ENCODE measurements at places on chromosomes 5 and 9.
A peak's percentile ranks its signal among the peaks of the same experiment; 100 is the strongest.

GRCh38 chr5:51394609-51395008 lies 11.4 kb downstream of the ISL1 start:
- peaks cover 100% of the 10 kb centered on the region for H3K27me3 ChIP-seq
- H3K27ac ChIP-seq = no peak overlapping the region
- no peak overlapping the region for H3K4me3 ChIP-seq
- H3K4me1 ChIP-seq = peaks cover 34% of the 10 kb centered on the region
- DNase-seq = no peak
- no peaks in the 10 kb centered on the region for H3K36me3 ChIP-seq

- peaks cover 4% of the 10 kb centered on the region for H3K4me1 ChIP-seq
- H3K4me3 ChIP-seq = no peak overlapping the region
- H3K36me3 ChIP-seq = no peaks in the 10 kb centered on the region
- DNase-seq = no peak
- no peaks in the 10 kb centered on the region for H3K27me3 ChIP-seq
Observed at GRCh38 chr9:92563116-92564100, 27.6 kb upstream of the ECM2 start.

GRCh38 chr9:104772714-104773510 lies 9.0 kb downstream of the NIPSNAP3B start:
- H3K4me1 ChIP-seq = no peaks in the 10 kb centered on the region
- no peaks in the 10 kb centered on the region for H3K36me3 ChIP-seq
- DNase-seq = no peak

GRCh38 chr9:76342858-76343257 lies 51.4 kb downstream of the RFK start:
- DNase-seq = no peak
- H3K27me3 ChIP-seq = no peaks in the 10 kb centered on the region
- no peak overlapping the region for H3K4me3 ChIP-seq

DNA sequence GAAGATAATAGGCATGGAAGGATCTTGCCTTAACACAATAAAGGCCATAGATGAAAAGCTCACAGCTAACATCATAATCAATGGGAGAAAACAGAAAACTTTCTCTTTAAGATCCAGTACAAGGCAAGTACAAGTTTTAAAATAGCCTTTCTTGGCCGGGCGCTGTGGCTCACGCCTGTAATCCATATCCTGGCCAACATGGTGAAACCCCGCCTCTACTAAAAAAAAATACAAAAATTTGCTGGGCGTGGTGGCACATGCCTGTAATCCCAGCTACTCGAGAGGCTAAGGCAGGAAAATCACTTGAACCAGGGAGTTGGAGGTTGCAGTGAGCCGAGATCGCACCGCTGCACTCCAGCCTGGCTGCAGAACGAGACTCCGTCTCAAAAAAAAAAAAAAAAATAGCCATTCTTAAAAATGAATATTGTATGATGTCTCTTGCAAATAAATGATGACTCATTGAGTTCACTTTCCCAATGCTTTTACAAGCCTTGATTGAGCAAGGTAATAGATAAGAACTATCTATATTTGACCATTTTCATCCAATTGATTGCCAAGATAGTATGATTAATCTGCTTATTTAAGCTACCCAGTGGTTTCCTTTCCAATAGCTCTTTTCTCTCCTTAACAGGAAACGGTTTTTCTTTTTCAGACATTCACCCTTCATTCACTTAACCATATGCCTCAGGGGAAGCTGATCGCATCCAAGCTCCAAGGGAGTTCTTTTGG lies 15.8 kb downstream of the CCDC152 start:
- H3K27ac ChIP-seq = no peak overlapping the region
- no peaks in the 10 kb centered on the region for H3K27me3 ChIP-seq
- no peak overlapping the region for H3K4me3 ChIP-seq
- H3K36me3 ChIP-seq = peaks cover 8% of the 10 kb centered on the region

DNA sequence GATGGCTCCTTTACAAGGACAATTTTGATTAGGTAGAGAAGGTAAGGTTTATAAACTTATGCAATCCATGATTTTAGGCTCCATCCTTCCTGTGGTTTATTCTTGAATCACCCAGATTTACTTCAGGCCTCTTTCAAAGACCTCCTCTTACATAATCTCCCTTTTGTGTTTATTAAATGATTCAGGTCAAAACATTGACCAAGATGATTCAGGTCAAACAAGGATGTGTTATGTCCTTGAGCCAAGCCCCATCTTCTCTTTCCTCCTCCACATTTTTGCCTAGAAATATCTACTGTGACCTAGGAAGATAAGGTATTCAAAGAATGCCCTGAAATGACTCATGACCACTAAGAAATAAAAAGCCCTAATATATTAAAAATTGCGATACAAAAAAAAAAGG lies 31.8 kb upstream of the TLR4 start:
- H3K27ac ChIP-seq = no peak overlapping the region
- peaks cover 8% of the 10 kb centered on the region for H3K4me1 ChIP-seq
- no peak for DNase-seq
- H3K4me3 ChIP-seq = no peak overlapping the region
- H3K27me3 ChIP-seq = no peaks in the 10 kb centered on the region
- H3K36me3 ChIP-seq = no peaks in the 10 kb centered on the region

DNA sequence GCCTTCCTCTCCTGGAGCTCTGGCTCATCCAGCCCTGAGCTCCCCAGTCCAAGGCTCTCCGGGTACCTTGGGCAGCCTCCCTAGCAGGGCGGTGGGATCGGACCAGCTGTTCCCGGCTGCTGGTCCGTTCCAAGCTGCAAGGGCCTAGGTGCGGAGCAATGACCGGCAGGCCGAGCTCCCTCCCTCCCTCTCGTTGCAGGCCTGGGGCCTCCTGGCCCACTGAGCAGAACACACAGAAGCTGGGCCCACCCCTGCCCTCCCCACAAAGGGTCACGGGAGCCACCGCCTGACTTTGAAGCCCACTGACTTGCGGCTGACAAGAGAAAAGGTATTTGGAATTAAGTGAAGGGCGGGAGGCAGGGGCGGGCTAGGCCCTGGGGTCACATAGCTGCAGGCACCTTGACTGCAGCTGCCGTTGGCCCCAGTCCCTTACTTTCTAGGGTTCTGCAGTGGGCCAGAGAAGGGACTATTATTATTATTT lies 104.7 kb upstream of the IER5L start:
- peaks cover 30% of the 10 kb centered on the region for H3K4me1 ChIP-seq

DNA sequence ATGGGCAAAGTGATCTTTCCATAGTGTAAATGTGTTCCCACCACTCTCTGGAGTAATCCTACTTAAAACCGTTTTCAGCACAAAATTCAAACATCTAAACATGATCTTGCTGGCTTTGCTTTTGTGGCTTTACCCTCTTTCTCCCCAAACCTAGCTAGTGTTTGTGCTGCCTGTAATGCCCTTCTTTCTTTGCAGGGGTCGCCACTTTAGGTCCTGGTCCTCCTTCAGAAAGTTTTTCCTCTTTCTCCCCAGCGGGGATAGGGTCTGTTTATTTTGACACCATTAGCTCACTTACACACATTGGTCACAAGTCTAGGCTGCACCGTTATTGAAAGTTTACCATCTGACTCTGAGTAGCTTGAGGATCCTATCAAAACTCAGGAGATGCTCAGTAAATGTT lies 736 bp upstream of the HSD17B4 start:
- no peaks in the 10 kb centered on the region for H3K36me3 ChIP-seq
- no peak overlapping the region for H3K4me3 ChIP-seq
- H3K27me3 ChIP-seq = no peaks in the 10 kb centered on the region
- no peak overlapping the region for H3K27ac ChIP-seq
- no peak for DNase-seq

- H3K27ac ChIP-seq = no peak overlapping the region
- peaks cover 9% of the 10 kb centered on the region for H3K27me3 ChIP-seq
- H3K4me3 ChIP-seq = no peak overlapping the region
- no peak for DNase-seq
Observed at GRCh38 chr9:93578844-93579243, 2.5 kb downstream of the PHF2 start.

- peaks cover 37% of the 10 kb centered on the region for H3K27me3 ChIP-seq
- no peak overlapping the region for H3K4me3 ChIP-seq
- H3K36me3 ChIP-seq = no peaks in the 10 kb centered on the region
Observed at GRCh38 chr9:121277518-121278295, 9.7 kb downstream of the GSN start.

DNA sequence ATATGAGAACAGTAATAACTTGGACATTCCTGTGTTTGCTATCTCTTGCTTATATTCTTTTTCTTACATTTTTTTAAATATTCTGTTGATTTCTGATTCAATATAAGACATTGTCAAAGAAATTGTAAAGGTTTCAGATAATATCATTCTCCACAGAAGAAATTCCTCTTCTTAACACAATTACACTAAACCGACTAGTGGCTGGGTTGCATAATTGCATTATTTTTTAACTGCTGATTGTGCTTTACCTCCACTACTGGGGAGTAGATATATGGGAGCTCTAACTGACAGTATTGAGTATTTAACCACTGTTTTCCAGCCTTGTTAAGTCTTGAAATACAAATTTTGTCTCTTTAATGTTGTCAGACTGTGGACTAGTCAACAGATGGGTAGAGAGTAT lies 723.8 kb upstream of the EDIL3 start:
- H3K27me3 ChIP-seq = no peaks in the 10 kb centered on the region
- DNase-seq = peak; percentile 2
- no peak overlapping the region for H3K4me3 ChIP-seq
- no peaks in the 10 kb centered on the region for H3K36me3 ChIP-seq
- H3K27ac ChIP-seq = no peak overlapping the region

- DNase-seq = no peak
- H3K27me3 ChIP-seq = no peaks in the 10 kb centered on the region
- H3K4me3 ChIP-seq = no peak overlapping the region
- peaks cover 12% of the 10 kb centered on the region for H3K4me1 ChIP-seq
- H3K36me3 ChIP-seq = no peaks in the 10 kb centered on the region
Observed at GRCh38 chr9:76598981-76599380, 140.0 kb downstream of the GCNT1 start.

DNA sequence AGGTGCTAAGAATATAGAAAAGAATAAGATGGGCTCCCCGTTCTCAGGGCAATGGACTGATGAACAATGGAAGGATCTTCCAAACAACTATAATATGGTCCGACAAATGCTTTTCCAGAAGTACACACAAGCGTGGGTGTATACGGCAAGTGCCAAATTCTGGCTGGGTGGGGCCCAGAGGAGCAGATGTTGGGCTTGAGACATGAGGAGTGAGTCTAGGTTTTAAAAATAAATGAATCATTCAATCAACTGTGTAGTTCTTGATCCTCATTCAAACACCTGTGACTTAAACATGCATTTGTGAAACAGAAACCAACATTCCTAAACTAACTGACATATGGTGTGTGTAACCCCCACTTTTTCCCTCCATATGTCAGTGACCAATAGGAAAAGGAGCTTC lies 47.9 kb downstream of the MFAP3 start:
- no peak for DNase-seq
- H3K27ac ChIP-seq = peak overlapping the region; percentile 82
- H3K4me3 ChIP-seq = no peak overlapping the region
- H3K4me1 ChIP-seq = peaks cover 57% of the 10 kb centered on the region

DNA sequence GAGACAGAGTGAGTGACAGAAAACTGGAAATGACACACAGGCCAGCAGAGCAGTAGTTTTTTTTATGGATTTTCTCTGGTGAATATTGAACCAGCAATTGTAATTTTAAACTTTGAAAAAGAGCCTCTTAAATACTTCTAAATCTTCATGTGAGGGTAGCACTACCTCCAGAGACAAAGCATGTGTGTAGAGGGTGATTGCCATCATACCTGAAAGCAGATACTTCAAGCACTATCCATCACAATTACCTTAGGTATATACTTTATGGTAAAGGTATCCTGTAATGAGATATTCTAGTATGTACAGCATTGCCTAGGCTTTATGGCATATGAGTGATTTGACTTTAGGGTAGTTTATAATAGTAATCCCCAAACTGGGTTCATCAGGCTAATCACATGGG lies 3.4 kb upstream of the EBF1 start:
- no peak overlapping the region for H3K4me3 ChIP-seq
- peaks cover 29% of the 10 kb centered on the region for H3K4me1 ChIP-seq
- H3K27me3 ChIP-seq = peaks cover 92% of the 10 kb centered on the region
- H3K27ac ChIP-seq = no peak overlapping the region

- H3K36me3 ChIP-seq = no peaks in the 10 kb centered on the region
- H3K4me3 ChIP-seq = no peak overlapping the region
- no peaks in the 10 kb centered on the region for H3K27me3 ChIP-seq
- no peak for DNase-seq
- H3K27ac ChIP-seq = no peak overlapping the region
Observed at GRCh38 chr5:169251333-169252084, 49.4 kb downstream of the SLIT3 start.

GRCh38 chr5:9209846-9210492 lies 335.9 kb downstream of the SEMA5A start:
- peaks cover 4% of the 10 kb centered on the region for H3K27me3 ChIP-seq
- H3K27ac ChIP-seq = no peak overlapping the region
- no peaks in the 10 kb centered on the region for H3K4me1 ChIP-seq
- DNase-seq = no peak

- no peak for DNase-seq
- H3K36me3 ChIP-seq = no peaks in the 10 kb centered on the region
- no peak overlapping the region for H3K27ac ChIP-seq
- no peaks in the 10 kb centered on the region for H3K27me3 ChIP-seq
Observed at GRCh38 chr9:80707120-80707519, 982.2 kb downstream of the TLE1 start.

GRCh38 chr5:116876240-116876840 lies 301.7 kb upstream of the SEMA6A start:
- no peaks in the 10 kb centered on the region for H3K4me1 ChIP-seq
- DNase-seq = no peak
- no peaks in the 10 kb centered on the region for H3K36me3 ChIP-seq
- no peak overlapping the region for H3K4me3 ChIP-seq

- H3K27me3 ChIP-seq = no peaks in the 10 kb centered on the region
- H3K27ac ChIP-seq = no peak overlapping the region
- DNase-seq = peak; percentile 40
- no peak overlapping the region for H3K4me3 ChIP-seq
Observed at GRCh38 chr5:144433893-144434292, 263.2 kb downstream of the KCTD16 start.

- no peaks in the 10 kb centered on the region for H3K27me3 ChIP-seq
- H3K27ac ChIP-seq = no peak overlapping the region
- H3K4me1 ChIP-seq = no peaks in the 10 kb centered on the region
- H3K36me3 ChIP-seq = peaks cover 15% of the 10 kb centered on the region
Observed at GRCh38 chr5:31481531-31482165, 50.2 kb downstream of the DROSHA start.

DNA sequence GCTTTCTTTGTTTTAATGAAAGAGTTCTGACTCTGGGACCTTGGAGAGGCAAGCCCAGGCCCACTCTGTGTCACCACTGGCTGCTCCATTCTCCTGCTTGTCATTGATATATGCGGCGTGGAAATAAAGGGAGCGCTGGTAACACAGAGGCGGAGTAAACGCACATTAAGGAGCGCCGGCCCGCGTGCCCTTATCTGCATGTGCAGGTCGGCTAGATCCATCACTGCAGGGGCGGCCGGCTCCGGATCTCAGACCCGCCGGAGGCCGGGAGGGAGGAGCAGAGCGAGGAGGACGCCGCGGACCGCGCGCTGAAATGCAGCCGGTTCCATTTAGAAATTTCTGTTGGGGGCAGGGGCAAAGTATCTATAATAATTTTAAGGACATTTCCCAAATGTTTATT lies 70.8 kb downstream of the MRPL36 start:
- H3K4me3 ChIP-seq = no peak overlapping the region
- peaks cover 21% of the 10 kb centered on the region for H3K27me3 ChIP-seq
- peak; percentile 0 for DNase-seq
- no peak overlapping the region for H3K27ac ChIP-seq

- peaks cover 13% of the 10 kb centered on the region for H3K4me1 ChIP-seq
- H3K27ac ChIP-seq = no peak overlapping the region
- peaks cover 100% of the 10 kb centered on the region for H3K27me3 ChIP-seq
- peak; percentile 81 for DNase-seq
- H3K36me3 ChIP-seq = no peaks in the 10 kb centered on the region
- no peak overlapping the region for H3K4me3 ChIP-seq
Observed at GRCh38 chr9:128412120-128412790, 8.4 kb upstream of the CERCAM start.

- DNase-seq = no peak
- H3K4me3 ChIP-seq = no peak overlapping the region
- no peak overlapping the region for H3K27ac ChIP-seq
Observed at GRCh38 chr5:35899800-35900199, 38.6 kb downstream of the CAPSL start.

All from neural progenitor cell (in vitro differentiated cells).